ENCODE measurements at places on chromosomes 11 and 22.

DNA sequence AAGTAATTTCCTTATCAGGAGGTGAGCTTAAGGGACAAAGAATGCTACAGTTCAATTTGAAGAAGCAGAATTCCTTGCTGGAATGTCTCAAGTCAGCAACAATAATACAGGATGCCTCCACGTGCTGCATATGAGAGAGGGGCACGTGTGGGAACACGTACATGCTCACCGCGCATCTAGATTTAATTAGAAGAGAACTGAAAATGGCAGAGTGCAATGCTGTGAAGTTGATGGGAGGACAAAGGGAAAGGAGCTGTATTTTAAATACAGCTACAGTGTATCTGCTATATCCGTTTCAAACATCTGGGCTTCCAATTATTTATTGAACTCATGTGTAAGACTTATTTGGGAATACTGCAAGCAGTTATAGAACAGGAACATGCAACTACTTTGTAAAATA is 328.7 kb downstream of the SOX6 start:
- DNase-seq = no peak

DNA sequence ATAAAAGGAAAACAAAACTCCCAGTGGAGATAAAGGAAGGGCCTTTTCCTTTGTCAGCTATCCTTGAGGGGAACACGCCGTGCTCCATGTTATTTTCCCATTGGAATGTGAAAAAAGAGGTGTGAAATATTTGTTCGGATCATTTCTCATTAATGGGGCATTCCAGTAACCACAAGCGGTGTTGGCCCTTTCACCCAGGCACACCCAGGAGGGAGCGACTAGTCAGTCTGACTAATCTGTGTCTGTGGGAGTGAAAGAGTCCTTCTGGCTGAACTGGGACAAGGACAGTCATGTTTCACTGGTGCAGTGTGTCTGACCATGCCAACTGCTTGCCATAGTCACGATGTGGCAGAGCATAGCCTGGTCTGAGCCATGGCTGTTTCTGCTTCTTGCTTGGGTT is 13.0 kb upstream of the MYEOV start:
- DNase-seq = no peak

GRCh38 chr11:113147249-113147648 is 167.1 kb upstream of the TTC12 start:
- no peak for DNase-seq

GRCh38 chr11:76732643-76733042 is 50.5 kb upstream of the TSKU start:
- DNase-seq = no peak

DNA sequence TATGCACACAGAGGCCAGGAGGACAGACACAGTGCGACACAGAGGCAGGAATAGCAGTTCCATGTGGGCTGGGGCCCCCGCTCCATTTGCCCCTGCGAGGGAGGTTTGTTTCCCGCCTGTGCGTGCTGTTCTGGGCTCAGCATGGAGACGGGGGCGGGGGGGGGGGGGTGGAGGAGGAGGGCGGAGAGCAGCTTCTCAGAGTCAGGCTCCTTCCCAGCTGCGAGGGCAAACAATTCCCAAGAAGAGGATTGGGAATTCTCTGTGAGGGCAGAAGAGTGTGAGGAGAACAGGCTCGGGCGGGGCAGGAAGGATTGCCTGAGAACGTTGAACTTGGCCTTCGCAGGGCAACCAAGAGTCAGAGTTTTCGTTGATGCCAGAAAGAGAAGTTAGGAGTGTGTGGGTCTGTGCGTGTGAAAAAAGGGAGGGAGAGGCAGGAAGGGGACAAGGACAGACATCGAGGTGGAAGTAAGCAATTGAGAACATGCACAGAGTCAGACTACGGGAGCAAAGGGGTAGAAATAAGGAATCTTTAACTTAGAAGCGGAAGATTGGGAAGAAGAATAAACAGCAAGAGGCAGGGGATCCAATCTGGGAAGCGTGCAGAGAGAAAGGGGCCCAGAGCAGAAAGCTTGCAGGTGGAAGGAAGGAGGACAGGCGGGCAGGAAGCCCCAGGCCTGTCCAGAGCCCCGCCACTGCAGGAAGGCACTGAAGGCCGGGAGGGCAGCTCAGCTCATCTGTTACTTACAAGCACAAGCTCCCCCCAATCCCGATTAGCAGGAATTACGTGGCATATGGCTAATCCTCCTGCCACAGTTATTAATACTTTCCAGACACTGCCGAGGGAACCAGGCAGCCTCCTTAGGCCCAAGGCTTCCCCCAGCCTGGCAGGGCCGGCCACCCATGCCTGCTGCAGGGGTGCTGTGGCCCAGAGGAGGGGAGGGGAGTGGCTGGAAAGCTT is 15.6 kb upstream of the JAM3 start:
- DNase-seq = no peak
